ENCODE measurements at places on chromosomes 7 and 10.

GRCh38 chr7:42991913-42992591, 59.9 kb downstream of the MRPL32 start:
- no peak for DNase-seq

DNA sequence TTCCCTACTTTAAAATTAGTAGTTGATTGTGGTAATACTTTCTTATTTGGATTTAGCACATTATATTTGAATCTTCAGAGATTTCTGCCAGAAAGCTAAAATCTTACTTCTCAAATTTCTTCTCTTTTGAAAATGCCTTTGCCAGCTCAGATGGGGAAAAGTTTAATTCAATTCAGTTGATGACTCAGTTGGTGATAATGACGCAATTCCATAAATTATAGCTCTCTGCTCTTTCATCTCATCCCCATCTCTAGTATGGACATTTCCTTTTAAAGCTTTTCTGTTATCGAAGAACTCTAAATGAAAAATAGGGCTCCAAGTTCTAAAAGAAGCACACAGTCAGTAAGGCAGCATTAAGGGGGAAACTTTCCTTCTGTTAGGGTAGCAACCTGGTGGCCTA, 25.5 kb downstream of the RNLS start:
- DNase-seq: peak; percentile 77

DNA sequence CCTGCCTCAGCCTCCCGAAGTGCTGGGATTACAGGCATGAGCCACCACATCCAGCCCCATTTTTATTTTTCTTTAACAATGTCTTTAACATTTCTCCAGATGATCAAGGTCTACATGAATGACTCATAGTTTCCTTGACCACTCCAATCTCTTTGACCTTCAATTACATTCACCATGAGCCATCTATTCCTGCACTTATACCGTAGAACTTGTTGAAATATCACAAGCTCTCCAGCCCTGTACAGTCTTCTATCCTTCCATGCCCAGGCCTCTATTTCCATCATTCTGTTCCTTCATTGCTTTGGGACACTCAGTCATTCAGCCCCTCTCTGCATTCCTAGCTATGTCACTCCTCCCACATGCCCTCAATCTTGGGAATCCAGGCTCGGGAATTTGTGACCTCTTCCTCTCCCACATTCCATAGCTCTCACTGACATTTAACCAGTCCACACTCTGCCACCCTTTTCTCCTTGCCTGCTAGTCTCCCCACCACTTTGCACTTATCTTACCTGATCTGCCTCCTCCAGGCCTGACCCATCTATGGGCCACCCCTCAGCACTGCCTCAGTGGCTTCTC, 151.8 kb upstream of the STK17A start:
- DNase-seq: no peak

DNA sequence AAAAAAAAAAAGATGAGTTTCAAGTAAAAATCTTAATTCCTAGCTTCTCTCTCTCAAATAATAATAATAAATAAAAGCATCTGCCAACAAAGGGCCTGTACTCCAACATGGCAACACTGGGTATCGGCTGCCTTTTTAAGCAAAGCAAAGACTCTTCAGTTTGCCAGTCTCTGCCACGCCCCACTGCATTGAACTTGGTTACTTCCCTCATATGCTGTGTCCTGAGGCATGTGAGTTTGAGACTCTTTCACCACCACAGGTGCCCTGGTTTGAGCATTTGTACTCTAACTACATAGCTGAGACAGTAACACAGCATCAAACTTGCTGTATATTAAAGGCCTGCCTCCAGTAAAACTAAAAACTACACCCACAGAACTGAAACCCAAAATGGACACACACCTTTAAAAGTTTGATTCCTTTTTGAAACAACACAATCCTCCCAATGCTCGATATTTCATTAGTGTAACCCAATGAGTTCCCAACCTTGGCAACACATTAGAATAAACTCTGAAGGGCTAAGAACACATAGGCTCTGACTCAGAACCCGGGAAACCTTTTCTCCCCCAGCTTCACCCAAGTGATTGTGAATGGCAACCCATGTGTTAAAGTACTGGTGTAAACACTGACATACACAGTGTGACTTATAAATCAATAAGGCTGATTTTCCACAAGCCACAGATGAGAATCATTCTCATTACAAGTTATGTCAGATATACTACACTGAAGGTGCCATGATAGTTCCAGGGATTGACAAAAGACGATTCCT, 12.0 kb downstream of the JAZF1 start:
- no peak for DNase-seq

GRCh38 chr7:80665526-80665925, 27.1 kb downstream of the CD36 start:
- no peak for DNase-seq

GRCh38 chr7:151706277-151707104, 170.4 kb downstream of the PRKAG2 start:
- no peak for DNase-seq

- no peak for DNase-seq
Measured at GRCh38 chr10:127983344-127984100, 76.6 kb downstream of the PTPRE start.

GRCh38 chr10:91159254-91159783, 61.1 kb upstream of the PCGF5 start:
- DNase-seq: no peak

GRCh38 chr7:66642186-66642585, 13.5 kb downstream of the KCTD7 start:
- no peak for DNase-seq
